Skeletal muscle tissue (tissue), 5 donors: ENCODE measurements at places on chromosomes 5 and 9. TPM values are rescaled to one million over a fixed set of nuclear protein-coding genes. Genes with fewer than 3 reads are reported as not detected.

SPATA31A3 gene
- total RNA-seq = not detected

RNF183 gene
- not detected for total RNA-seq

ROR2 gene
- total RNA-seq = 4.2 TPM

PKD2L2 gene
- total RNA-seq = 2.6 TPM

GPR151 gene
- not detected for total RNA-seq

GLDC gene
- total RNA-seq = under 0.01 TPM

SETX gene
- total RNA-seq = 47.5 TPM

KCNV2 gene
- total RNA-seq = not detected

IRX2 gene
- total RNA-seq = 0.52 TPM

OR1Q1 gene
- total RNA-seq = not detected

RECK gene
- total RNA-seq = 14.6 TPM

LCN9 gene
- not detected for total RNA-seq

TMEM8B gene
- total RNA-seq = 2.6 TPM

LRRC26 gene
- not detected for total RNA-seq

ACTBL2 gene
- not detected for total RNA-seq

PDZD2 gene
- total RNA-seq = 2.6 TPM

SH3RF2 gene
- total RNA-seq = 3.7 TPM

EFNA5 gene
- 8.4 TPM for total RNA-seq

DAB2IP gene
- total RNA-seq = 12.5 TPM

RIGI gene
- 9.4 TPM for total RNA-seq

ENTREP1 gene
- total RNA-seq = 15.1 TPM

DIRAS2 gene
- 0.52 TPM for total RNA-seq

SPAG8 gene
- 0.52 TPM for total RNA-seq

CCNJL gene
- total RNA-seq = 3.1 TPM

ALDH1B1 gene
- total RNA-seq = 11.5 TPM

TLN1 gene
- total RNA-seq = 90.8 TPM

MRPS30 gene
- total RNA-seq = 64.7 TPM

ANKRD34B gene
- under 0.01 TPM for total RNA-seq

CTNND2 gene
- total RNA-seq = 0.52 TPM

KCNN2 gene
- 16.2 TPM for total RNA-seq

ERAP2 gene
- total RNA-seq = 20.9 TPM

TRIM41 gene
- total RNA-seq = 15.1 TPM

FAT2 gene
- total RNA-seq = under 0.01 TPM

CLIC3 gene
- not detected for total RNA-seq
